ENCODE measurements at places on chromosomes 13 and 19.

GRCh38 chr13:100544866-100545683 is 43.5 kb downstream of the GGACT start:
- no peak for DNase-seq

GRCh38 chr13:105928901-105929300 is 606.6 kb downstream of the EFNB2 start:
- no peak for DNase-seq

- no peak for DNase-seq
Measured at GRCh38 chr13:113552079-113552478, 32.5 kb upstream of the TFDP1 start.

GRCh38 chr13:55199134-55199533 is 1941.6 kb upstream of the PRR20A start:
- DNase-seq, result no peak

DNA sequence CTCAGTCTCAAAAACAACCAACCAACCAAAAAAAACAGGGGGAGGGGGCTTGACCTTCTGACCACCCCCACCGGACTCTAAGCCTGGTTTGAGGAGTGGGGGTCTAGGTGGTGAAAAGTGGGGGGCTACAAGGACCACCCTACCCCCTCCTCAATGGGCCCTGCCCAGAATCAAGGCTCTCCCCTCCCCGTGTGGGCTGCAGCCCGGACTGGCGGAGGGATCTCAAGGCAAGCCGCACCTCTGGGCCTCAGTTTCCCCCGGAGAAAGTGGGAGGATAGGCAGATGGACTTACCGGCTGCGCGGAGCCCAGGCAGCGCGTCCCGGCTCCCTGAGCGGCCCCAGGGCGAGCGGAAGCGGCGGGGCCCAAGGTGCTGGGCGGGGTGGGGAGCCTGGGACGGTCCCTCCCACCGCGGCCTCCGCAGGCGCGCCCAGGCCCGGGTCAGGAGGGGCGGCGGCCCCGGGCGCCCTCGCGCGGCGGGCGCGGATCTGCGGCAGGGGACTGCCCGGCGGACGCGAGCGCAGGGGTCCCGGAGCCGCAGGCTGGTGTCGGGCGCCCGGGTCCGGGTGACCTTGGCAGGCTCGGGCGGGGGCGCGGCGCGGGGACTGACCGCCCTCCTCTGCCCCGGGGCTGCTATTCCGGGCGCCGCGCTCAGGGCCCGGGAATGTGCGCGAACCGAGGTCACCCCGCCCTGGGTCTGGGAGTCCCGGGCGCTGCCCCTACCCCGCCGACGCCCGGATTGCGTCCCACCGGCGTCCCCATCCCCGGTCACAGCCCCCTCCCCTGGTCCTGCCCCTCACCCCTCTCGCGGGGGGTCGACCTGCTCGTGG is at the start of gene ADAMTSL5:
Gene ADAMTSL5 (minus strand): TSS at position 349 of the 828 bp plus-strand sequence. CDS start 2,076 bp downstream, outside the sequence.
- DNase-seq, result no peak

DNA sequence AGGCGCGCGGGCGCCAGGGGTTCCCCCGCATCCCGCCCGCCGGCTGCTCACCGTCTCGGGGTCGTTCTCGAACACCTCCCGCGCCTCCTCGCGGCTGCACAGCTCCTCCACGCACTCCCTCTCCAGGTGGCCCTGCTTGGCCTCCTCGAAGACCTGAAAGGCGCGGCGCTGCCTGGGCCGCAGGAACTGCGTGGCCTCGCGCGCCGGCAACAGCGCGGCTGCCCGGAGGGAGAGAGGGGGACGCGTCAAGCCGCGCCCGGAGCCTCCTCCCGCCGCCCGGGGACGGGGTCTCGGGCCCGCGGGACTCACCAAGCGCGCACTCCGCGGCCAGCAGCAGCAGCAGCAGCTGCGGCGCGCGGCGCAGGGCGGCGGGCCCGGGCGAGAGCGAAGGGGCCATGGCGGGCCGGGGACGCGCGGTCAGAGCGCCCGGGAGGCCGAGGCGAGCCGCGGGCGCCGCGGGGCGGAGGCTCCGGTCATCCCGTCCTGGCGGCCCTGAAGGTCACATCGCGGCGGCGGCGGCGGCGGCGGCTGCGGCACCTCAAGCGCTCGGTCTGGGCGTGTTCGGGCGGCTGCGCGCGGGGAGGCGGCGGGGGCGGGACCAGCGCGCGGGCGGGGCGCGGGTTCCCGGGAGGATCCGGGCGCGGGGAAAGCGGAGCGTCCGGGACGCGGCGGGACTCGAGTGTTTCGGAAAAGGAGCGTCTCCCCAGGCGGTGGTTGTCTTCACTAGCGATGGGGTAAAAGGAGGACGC is at the start of gene GAS6:
Gene GAS6 (minus strand): TSS at position 553 of the 749 bp plus-strand sequence. CDS start 156 bp downstream, at position 397.
- no peak for DNase-seq

DNA sequence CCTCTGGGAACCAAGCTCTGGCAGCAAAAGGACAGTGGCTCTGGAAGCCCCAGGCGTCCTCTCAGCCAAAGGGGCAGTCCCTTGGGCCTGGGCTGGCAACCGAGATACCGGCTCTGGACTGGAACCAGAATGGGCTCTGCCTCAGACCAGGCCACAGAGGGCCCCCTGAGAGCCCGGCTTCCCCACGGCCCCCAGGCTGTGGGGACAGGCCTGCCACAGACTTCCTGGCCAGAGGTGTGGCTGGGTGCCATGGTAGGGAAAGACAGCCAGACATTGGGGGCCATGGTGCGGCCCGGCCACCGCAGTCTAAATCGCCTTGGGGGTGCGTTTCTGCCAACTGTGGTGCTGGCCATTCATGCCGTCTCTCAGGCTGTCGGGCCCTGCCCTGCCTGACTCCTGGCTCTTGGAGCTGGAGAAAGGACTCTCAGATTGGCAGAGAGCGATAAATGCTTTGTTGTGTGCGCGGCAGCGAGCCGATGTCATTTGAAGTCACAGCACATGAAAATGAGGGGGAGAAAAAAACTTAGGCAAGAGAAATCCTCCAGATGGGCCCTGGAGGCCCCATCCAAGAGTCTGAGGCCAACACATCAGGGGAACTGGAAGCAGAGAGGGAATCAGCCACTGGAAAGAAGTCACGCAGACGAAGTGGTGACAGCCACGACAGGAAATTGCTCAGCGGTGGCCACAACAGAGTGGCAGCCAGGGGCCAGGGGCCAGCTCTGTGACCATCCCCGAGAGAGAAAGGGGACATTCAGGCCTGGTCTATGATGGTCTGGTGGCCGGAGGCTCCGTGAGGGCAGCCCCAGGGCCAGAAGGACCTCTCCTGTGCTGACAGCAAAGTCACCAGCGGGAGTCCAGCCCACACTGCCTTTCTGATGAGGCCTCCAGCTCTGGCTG is 26.5 kb downstream of the SH3GL1 start:
- DNase-seq, result no peak

GRCh38 chr13:23321535-23322241 is 111.8 kb downstream of the SACS start:
- peak; percentile 26 for DNase-seq

DNA sequence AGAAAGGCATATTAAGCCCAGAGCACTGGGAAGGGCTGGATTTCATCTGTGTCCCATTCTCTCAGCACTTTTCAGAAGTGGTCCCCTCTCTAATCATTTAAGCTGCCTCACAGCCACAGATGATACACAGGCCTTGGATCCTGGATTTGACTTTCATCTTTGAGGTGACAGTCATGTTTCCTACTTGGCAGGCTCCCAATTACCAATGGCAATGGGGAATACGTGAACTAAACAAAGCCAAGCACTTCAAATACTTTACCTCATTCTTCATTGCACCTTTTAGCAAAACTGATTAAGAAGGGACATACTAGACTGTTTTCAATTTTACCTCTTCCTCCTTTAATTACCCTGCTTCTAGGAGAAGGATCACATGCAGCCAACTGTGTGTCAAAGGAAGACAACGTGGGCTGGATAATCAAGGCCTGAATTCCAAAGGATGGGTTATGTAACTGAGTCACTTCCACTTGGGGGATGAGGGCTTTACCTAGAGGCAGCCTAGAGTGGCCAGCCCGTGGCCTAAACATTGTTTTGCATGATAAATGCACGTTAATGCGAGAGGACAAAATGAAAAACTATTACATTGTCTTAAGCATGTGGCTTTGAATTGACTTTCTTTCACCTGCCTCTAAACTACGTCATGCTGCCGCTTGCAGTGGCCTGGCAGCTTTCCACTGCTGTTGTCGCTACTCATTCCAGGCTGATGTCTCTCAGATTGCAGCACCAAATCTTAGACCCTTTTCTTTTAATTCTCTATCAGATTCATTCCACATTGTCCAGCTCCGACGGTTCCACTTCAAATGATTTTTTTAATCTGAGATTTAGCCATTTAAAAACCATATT is 95.0 kb downstream of the KCTD12 start:
- DNase-seq, result no peak

GRCh38 chr13:103331924-103332323 is 265.7 kb upstream of the SLC10A2 start:
- DNase-seq, result no peak

DNA sequence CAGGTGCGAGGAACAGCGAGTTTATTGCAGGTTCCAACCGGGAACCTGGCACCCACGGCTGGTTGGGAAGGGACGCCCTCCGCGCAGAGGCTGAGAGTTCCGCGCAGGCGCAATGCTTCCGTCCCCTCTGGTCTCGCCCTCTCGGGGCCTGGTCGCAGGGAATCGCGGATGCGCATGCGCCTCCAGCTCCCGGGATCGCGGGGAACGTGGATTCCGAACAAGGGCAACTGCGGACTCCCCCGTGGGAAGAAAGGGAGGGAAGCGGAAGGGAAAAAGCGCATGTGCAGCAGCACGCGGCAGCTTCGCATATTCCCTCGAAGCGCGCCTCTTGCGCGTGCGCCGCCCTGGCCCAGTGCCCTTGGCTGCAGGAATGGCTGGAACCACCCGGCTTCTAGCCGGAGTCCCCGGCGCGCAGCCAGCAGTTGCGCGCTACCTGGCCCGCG is 1.1 kb downstream of the TSSK6 start:
- no peak for DNase-seq

DNA sequence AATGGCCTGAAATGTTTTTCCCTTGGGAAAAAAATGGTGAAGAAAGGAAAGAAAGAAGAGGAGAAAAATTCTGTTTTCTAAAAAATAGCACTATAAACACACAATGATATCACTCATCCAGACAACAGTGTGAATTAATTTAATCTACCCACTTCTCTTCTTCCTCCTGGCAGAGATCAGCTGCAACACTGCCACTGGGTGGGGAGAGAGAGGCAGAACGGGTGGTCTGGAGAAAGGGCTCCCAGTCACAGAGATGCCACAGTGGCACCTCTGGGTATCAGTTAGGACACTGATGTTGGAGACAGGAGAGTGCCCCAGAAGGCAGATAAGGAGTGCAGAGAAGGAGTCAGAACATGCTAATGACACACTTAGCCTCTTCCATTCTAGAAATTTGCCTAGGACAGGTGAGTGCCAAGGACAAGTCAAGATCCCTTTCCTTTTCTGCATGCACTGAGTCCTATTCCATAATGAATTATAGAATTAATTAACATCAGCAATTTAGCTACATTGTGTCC is 168.6 kb downstream of the SUCLA2 start:
- DNase-seq, result no peak

DNA sequence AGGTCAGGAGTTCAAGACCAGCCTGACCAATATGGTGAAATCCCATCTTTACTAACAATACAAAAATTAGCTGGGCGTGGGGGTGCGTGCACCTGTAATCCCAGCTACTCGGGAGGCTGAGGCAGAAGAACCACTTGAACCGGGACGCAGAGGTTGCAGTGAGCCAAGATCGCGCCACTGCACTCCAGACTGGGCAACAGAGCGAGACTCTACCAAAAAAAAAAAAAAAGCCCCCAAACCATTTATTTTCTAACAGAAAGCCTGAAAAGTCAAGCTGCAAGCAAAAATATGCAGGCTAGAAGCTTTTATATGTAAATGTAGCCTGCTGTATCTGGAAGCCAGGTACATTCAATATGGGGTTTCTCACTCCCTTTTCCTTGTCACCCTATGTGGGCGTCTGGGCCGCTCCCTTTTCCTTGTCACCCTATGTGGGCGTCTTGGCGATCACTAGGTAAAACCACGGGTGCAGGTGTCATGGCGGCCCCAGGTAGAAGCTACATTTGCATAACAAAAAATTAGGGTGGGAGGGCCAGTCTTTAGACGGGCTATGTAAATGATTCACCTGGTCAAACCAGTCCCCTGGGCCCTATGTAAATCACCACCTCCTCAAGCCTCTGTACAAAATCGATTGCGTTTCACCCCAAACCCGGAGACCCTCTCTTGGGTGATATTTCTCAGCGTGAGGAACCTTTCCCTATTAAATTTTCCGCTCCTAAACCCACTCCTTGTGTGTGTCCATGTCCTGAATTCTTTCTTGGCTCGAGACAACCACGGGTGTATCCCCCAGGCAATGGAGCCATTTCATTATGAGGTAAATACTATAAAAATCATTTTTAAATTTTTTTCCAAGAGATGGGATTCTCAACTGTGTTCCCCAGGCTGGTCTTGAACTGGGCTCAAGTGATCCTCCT is 2.1 kb downstream of the TRIM13 start:
- DNase-seq, result no peak

GRCh38 chr13:70884196-70884595 is 775.9 kb upstream of the KLHL1 start:
- DNase-seq, result no peak

- DNase-seq, result no peak
Measured at GRCh38 chr19:37127999-37128820, 44.3 kb downstream of the ZNF585A start.

DNA sequence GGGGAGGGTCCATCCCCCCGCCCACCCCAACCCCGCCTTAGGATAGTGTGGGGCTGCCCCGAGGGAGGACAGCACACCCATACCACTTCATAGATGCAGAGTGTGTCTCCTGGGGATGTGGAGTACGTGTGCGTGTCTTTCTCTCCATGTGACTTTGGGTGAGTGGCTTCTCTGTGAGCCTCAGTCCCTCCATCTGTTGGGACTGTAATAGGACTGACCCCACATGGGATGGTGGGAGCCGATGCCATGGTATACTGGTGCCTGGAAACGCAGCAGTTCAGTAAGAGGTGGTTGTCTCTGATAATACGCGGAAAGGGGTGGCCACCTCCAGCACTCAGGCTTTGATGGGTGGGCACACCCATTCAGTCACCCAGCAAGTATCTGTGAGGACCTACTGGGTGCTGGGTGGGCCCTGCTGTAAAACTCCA is 816 bp upstream of the PRKD2 start:
- no peak for DNase-seq

GRCh38 chr19:18000480-18000914 is 7.5 kb upstream of the ARRDC2 start:
- DNase-seq, result no peak

DNA sequence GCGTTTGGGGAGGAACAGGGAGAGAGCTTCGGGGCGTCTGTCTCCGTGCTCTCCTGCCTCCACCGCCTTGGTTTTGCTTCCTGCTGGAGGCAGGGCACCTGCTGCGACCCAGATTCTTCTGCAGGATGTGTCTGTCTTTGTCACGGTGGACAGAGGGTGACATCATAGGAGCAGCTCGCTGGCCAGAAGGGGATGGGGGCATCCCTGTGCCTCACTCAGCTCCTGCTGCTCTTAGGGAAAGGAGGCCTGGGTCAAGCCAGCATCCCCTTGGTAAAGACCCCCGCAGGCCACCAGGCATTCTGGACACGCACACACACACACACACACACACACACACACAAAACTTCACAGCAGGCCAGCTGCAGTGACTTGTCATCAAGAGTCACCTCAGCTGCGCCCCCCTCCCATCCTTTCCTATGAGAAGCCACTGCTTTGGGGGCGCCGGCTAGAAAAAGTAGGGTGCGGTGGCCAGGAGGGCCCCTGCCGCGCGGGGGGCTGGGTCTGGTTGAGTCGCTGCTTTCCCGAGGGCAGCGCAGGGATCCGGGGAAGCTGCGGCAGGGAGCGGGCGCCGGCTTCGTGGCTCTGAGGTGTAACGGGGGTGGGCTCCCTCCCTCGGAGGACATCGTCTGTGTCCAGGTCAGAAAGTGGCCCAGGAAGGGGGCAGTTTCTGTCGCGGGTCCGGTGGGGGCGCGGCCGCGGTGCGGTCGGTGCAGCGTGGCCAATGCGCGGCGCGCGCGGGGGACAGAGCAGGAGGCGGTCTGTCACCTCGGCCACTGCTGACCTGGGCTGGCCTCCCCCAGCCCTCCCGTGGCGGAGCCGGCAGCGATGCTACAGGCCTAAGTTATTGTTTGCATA is 15.8 kb upstream of the NPAS1 start:
- DNase-seq, result no peak
